ENCODE measurements at places on chromosomes 4 and X.

- no peak for DNase-seq
Measured at GRCh38 chrX:120408168-120408567, 46.3 kb downstream of the ATP1B4 start.

- no peak for DNase-seq
Measured at GRCh38 chr4:24404281-24404680, 180.1 kb downstream of the DHX15 start.

DNA sequence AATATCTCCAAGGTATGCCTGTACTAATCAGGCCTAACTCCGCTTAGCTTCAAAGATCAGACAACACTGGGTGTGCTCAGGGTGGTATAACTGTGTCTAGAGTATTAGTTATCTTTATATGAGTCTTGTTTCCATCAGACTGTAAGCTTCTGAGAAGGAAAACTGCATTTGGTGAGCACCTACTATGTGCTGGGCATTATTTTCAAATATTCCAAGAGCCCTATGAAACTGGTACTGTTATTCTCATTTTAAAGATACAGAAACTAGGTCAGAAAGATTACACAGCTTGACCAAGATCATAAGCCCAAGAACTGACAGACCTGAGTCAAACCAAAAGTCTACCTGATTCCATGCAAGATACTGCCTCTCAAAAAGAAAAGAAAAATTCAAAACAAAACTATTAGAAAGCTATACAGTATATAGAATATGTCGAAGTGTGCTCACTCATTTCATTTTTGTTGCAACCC is 44.4 kb downstream of the LRBA start:
- no peak for DNase-seq

GRCh38 chr4:174483792-174484191 is 38.5 kb downstream of the HPGD start:
- DNase-seq, result no peak

DNA sequence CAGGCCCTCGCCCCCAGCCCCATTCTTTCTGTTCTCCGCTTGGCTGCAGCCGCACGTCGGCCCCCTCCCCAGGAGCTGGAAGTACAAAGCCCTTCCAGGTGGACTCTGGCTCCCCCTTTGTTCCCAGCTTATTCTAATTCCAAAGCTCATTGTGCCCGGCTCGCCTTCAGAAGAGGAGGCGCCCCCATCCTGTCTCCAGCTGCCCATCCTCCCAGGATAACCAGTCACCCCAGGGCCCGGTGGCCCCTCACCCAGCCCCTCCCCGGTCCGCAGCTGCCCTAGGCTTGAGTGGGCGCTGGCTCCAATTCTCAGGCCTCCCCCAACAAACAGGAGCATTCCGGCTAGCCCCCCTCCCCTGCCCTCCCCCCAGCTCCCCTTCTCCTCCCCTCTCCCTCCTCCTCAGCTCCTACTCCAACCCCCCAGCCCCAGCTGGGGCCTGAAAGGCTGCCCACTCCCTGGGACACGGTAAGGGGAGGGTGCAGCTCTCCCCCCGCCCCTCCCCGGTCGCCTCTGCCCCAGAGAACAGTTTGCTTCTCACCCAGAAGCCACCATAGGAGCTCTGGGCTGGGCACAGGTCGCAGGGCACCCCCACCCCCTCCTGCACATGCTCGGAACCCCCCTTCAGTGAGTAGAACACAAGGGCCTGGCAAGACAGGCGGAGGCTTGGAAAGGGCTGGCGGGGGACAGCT is 3.1 kb upstream of the SLC6A8 start:
- no peak for DNase-seq

DNA sequence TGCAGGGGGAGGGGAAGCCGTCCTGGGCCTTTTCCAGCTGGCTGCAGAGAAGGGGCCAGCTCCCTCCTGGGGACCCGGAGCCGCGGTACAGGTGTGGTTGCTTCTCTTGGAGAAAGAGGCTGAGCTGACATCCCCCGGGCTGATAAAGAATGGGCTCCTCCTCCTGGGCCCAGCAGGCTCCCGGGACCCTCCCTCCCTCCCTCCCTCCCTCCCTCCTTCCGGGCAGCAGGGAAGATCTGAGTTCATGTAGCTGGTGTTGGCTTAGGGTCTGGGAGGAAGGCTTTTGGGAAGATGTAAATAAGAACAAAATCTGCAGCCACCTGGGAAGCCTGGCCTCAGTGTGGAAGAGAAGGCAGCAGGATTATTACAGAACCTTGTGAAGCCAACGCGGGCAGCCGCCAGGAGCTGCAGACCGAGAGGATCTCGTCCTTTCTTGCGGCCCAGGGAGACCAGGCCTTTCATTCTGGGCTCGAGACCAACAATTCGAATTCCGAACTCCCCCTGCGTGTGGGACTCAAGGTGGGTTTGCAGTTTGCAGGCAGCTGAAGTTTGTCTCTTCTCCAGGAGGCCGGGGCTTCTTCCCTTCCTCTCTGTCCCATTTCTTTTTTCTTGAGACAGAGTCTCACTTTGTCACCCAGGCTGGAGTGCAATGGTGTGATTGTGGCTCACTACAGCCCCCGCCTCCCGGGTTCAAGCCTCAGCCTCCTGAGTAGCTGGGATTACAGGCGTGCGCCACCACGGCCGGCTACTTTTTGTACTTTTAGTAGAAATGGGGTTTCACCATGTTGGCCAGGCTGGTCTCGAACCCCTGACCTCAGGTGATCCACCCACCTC is at the start of gene PLCXD1:
PLCXD1 (plus strand) TSS at position 216 of the 834 bp plus-strand sequence. CDS start 2,807 bp downstream, outside the sequence.
- no peak for DNase-seq

GRCh38 chrX:98338544-98338943 is 1454.8 kb downstream of the RPA4 start:
- DNase-seq, result no peak

DNA sequence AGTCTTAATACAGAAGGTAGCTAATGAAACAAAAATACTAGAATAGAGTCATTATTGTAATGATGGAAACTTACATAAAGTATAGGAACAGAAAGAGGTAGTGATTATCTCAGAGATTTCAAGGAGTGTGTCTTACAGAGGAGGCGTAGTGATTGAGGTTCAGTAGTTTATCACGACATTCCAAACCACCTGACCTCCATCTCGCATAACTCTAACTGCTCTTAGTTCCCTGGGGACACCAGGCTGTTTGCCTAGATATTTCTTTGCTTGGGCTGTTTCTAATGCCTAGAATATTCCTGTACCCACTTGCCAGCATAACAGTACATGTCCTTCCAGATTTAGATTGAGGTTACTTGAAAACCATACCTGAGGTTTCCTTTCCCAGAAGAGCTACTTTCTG is 29.1 kb downstream of the STAG2 start:
- DNase-seq, result no peak

GRCh38 chr4:8830611-8831200 is 40.9 kb downstream of the HMX1 start:
- DNase-seq, result no peak

DNA sequence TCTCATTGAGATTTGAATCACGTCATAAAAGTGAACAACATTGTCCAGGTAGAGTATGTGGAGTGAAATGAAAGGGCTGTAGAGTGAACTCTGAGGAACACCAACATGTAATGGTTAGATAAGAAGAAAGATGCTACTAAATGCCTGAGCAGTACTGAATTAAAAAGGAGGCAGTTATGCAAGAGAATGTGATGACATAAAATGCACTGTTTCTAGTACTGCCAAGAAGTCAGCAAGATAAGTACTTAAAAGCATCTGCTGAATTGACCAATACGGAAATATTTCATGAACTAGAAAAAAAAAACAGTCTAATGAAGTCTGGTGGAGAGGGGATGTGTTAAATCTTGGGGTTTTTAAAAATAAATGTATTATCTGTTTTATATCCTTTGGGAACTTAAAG is 583.8 kb upstream of the GALNT7 start:
- DNase-seq, result no peak

DNA sequence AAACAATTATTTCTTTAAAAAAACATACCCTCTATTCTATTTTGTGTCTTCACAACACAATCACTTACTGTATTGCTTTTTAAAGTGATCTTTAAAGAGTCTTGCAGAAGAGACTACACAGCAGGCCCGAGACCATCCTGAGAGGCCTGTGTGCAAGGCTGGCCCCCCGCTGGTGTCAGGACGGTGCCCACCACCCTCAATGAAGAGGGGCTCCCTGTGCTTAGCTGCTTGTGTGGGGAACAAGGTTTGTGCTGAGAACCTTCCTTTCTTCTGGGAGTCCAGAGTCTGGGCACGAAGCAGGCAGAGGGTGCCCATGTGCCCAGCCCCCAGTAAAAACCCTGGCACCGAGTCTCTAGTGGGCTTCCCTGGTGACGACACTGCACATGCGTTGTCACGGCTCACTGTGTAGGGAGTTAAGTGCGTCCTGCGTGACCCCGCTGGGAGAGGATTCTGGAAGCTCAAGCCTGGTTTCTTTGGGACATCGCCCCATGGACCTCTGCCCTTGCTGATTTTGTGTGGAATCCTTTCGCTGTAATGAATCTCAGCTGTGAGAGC is 22.0 kb downstream of the RGS12 start:
- no peak for DNase-seq

DNA sequence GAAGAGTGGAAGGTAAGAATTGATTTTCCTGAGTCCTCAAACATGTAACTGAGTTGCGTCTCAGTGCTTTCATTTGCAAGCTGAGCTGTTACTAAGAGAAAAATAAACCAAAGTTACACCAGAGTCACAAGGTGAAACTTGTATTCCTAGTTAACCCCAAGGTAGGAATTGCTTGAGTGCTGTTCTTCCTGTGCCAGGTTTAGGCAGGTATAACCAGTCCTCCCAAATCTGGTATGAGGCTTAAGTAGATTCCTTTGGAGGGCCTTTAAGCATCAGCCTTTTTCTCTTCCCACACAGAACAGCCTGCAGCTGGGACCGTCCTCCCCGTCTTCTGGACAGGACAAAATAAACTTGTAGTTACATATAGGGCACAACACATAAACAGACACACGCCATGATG is 2.3 kb upstream of the BTC start:
- no peak for DNase-seq

DNA sequence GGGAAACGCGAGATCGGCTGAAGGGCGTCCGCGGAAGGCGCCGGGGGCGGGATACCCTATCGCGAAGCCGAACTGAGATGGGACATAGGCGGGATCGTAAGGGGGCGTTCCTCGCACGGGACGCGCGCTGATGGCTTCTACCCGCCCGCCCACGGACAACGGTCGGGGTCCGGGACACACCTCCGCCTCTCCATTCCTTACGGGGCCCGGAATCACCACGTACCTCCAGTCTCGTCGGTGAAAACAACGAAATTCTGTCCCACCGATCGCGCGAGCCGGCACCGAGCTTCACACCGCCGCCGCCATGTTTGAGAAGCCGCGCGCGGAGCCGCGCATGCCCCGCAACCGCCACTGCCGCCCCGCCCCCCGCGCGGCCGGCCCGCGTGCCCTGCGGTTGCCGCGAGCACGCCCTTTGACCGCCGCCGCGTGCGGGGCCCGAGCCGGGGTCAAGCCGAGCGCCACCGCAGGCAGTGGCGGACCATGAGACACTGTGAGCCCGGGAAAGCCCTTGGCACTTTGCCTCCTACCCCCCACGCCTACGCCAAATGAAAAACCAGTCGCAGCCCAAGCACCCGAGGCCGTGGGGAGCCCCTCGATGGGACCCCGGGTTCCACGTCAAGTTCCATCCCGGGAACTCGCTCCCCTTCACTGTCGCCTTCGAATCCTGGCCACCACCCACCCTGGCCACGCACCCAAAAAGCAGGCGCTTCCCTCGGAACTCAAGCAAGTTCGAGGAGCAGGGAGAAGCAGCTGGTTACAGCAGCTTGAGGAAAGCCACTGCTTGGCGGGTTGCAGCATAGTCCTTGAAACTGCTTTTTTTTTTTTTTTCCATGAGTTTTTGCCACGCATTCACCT is at the start of gene SCML2:
SCML2 (minus strand) TSS at position 320 of the 855 bp plus-strand sequence. CDS start 20,617 bp downstream, outside the sequence.
- DNase-seq, result no peak

DNA sequence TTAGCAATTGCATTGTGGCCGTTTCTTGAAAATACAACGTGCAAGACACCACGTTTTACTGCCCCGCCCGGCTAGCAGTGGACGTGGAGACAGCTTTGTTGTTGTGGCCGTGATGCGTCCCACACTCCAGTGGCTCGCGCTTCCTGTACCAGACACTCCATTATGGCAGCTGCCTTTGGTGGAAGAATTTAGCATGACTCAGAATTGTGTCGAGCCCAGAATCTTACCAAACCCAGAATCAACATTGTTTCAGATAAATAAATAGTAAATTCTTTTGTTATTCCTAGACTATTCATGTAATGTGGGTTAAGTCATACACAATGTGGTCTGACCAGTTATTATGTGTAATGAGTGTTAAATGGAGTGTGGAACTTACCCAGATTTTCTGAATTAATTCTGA is 25.3 kb upstream of the S100P start:
- DNase-seq, result no peak

DNA sequence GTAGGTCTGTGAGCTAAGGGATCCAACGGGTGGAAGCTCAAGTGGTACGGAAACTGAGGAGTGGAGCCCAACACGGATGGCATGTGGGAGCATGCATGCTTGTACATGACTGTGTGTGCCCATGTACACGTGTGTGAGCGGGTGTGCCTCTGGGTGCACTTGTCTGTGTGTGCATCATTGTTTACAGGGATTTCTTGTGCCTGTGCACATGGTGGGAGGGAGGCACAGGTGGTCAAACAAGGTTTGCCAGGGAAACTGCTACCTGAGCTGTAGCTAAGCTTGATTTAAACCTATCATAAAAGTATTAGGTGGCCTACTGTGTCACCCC is 122.5 kb upstream of the MAMLD1 start:
- no peak for DNase-seq

DNA sequence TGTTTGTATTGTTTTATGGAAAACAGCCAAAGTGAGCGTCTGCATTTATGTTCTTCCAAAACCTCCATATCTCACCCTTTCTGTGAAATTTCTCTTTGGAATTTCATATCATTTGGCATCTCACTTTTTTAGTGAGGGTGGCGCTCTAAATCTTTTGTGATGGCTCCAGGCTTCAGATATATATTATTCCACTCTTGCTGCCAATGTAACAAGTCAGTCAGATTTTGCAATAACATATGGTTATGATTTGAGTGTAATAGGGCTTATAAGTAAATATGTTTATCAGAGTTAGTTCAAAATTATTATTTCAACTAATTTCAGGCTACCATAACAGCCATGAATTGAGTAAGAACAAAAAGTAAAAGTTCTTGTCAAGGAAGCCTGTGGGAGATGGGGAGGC is 314.7 kb downstream of the PDGFC start:
- no peak for DNase-seq
